ENCODE measurements at places on chromosomes 11 and 22. TPM values are rescaled to one million over a fixed set of nuclear protein-coding genes. Genes with fewer than 3 reads are reported as not detected.

- no peak for DNase-seq
Measured at GRCh38 chr11:102459393-102459792, 6.8 kb upstream of the TMEM123 start.

DNA sequence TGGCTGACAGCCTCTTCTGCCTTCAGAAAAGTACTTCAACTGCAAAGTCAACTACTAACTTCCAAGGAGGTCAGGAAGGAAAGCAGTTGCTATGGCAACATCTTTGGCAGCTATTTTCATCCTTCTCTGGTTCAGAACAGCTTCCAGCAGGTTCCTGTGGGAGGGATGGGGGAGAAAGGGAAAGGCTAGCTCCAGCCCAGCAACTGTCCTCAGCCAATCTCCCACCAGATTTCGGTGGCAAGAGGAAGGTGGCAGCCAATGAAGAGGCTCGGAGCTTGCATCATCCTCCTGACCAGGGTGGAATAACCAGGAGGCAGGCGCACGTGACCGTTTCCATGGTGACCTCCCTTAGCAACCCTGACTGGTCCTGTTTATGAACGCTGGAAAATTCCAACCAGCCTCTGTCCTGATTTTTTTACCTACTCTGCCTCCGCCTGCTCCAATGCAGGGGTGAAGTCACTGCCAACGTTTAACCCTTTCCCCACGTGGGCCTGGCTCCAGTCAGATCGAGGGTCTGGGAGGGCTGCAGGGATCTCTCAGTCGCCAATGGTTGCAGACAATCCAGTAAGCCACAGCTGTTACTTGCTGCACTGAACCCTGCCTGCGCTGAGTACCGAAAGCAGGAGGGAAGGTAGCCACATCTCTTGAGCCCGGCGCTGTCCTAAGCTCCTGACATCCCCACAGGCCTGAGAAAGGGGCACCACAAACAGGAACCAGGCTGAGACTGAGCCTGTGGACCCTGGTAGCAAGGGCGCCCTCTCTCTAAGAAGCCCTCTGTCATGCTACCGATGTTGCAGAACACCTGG, 11.2 kb upstream of the MALAT1 start:
- DNase-seq, result no peak

- DNase-seq, result peak; percentile 61
Measured at GRCh38 chr11:9461760-9462134, 935 bp downstream of the ZNF143 start.

DNA sequence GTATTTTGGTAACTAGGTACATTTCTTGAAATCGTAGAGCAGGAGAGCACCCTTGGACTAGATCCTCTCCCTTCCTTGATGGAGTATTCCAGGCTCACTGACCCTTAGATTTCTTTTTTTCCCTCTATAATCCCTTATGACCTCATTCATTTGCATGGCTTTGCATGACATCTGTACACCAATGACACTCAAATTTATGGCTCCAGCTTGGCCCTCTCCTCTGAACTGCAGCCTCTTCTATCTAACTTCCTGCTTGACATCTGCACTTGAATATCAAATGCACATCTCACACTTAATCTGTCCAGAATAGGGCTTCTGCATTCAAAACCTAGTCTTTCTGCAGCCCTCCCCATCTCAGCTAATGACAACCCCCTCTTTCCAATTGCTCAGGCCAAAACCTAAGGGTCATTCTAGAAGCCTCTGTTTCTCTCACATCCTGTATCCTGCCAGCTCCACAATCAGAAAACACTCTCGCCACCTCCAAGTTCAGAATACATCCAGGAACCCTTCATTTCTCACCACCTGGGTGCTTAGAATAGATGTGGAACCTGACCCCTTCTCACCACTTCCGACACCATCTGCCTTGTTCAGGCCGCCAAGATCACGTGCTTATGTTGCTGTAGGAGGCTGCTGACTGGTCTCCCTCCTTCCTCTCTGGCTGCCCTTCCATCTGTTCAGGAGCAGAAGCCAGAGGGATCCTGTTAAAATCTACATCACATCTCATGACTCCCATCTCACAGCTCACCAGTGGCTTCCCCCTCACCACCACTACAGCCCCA, 138.9 kb upstream of the MTNR1B start:
- DNase-seq, result peak; percentile 74

DNA sequence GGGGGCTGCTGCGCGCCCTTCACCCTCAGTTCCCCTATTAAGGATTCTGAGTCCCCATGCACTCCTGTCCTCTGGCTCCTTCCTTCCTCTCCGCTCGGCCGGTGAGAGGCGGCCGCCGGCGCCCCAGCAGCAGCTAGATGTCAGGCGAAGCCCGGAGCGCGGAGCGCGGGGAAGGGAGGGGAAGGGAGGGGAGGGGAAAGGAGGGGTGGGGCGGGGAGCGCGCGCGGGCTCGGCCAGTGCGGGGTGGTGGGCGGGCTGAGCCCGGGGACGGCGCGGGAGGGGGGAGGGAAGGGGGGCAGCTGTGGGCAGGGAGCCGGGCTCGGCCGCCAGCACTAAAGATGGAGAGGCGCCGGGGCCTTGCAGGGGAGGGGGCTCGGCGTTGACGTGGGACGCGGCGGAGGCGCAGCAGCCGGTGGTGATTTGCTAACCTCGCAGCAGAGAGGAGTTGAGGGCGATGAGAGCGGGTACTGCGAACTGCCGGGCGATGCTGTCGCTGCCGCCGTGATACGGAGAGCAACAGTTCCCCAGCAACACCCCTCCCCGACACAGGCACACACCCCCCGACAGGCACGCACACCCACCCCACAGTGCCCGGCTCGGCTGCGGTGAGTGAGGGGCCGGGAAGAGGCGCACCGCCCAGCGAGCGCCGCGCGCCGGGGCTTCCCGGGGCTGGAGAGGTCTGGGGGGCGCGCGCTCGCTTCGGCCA, at the start of gene ZBTB16:
TSS of gene ZBTB16 (plus strand) at position 434 of the 706 bp plus-strand sequence. CDS start 3,590 bp downstream, outside the sequence.
- no peak for DNase-seq

GRCh38 chr11:58506935-58507334, 970 bp downstream of the OR5B21 start:
- DNase-seq, result no peak

GRCh38 chr11:44327730-44328129, 17.8 kb upstream of the ALX4 start:
- DNase-seq, result no peak

DNA sequence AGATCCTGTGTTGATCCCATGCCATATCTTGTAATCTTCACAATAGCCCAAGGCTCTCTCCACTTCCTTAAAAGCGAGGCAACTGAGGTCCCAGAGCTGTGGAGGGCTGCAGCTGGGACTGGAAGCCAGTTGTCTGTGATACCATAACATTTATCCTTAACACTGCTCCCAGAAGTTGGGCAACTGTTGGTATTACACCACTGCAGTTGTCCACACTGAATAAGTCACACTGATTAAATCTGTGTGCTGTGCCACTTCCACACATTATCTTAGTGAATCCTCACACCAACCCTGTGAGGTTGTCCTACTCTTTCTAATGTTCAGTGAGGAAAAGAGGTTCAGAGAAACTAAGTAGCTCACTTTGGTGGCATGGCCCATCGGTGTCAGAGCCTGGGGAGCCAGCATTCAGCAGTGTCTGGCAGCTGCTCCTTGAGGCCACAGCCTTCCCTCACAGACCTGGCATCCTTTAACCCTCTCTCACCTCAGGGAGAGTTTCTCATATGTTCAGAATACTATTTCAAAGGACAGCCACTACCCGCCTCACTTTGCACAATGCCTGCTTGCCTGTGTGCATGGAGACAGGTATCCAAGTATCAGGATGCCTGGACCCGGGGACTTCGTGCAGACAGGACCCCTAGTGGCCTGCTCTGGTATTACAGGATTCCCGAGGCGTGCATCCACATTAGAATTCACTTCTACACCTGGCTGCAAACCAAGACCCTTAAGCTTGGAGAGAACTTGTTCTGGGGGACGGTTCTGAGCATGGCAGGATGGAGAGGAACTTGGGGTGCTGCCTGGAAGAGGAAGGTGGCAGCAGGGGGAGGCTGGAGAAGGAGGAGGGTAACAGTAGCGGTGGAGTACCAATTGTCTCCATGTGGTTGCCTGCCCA, 221.9 kb upstream of the TBCEL start:
- peak; percentile 37 for DNase-seq

DNA sequence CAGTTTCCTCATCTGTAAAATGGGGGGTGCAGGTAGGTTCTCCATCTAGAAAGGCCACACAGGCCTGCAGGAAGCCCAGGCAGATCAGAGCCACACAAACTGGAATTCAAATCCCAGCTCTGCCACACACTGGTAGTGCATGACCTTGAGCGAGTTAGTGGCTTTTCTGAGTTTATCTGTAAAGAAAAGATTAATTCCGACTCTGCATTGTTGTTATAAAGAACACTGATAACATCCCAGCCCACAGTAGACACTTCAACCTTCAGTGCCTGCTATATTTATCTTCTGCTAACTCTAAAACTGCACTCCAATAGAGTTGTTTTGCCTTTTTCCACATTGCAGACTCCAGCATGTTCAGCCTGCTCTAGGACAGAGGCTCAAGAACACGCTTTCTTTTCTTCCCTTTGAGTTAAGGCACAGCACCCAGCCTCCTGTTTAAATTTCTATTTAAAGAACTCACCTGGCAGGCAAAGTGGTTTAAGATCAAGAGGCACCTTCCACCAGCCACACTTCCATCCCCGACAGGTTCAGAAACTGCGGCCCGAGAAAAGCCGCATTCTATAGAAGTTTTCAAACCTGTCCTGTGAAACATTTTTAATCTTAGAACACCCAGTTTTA, 133.9 kb downstream of the PLEKHA7 start:
- no peak for DNase-seq

- DNase-seq, result no peak
Measured at GRCh38 chr22:35913925-35914324, 114.7 kb downstream of the RBFOX2 start.

PLAAT2 gene
- 0.19 TPM for total RNA-seq

OVOL1 gene
- total RNA-seq, result 0.47 TPM

SELENOM gene
- total RNA-seq, result 14.4 TPM

OR5P2 gene
- total RNA-seq, result not detected

RPLP2 gene
- total RNA-seq, result 1,873 TPM

SHANK2 gene
- total RNA-seq, result 0.14 TPM

Measured in thymus (tissue), 14 donors.